ENCODE measurements at places on chromosomes 3 and 15. TPM values are rescaled to one million over a fixed set of nuclear protein-coding genes. Genes with fewer than 3 reads are reported as not detected.

- peak; percentile 71 for DNase-seq
Measured at GRCh38 chr3:52194485-52195290, 3.3 kb upstream of the ALAS1 start.

GRCh38 chr15:63288778-63289378, 11.5 kb downstream of the APH1B start:
- no peak for DNase-seq

Gene MUC13
- total RNA-seq, result 0.30 TPM

Gene PAQR9
- total RNA-seq, result not detected

DNA sequence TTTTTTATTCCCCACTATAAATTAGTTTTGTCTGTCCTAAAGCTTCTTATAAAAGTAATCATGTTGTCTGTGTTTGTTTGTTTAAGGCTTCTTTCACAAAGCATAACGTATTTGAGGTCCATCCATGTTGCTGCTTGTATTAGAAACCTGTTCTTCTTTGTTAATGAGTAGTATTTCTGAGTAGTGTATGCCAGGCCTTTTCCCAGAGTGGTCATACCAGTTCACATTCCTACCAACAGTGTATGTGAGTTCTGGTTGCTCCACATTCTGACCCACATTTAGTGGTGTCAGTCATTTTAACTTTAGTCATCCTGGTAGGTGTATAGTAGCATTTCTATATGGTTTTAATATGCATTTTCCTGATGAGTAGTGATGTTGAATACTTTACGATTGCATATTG, 98.6 kb downstream of the NEO1 start:
- DNase-seq, result no peak

Gene LRRC31
- 1.0 TPM for total RNA-seq

Gene SLC6A11
- total RNA-seq, result 0.07 TPM
